Heart right ventricle (tissue), 16 donors: ENCODE measurements at places on chromosomes 7 and 10.

- no peak for DNase-seq
- no peak overlapping the region for H3K4me3 ChIP-seq
- H3K27me3 ChIP-seq, result peaks cover 3% of the 10 kb centered on the region
- no peaks in the 10 kb centered on the region for H3K36me3 ChIP-seq
- H3K27ac ChIP-seq, result no peak overlapping the region
Measured at GRCh38 chr10:86251426-86251825, 115.2 kb downstream of the GRID1 start.

- peaks cover 17% of the 10 kb centered on the region for H3K4me1 ChIP-seq
- H3K4me3 ChIP-seq, result no peak overlapping the region
- no peaks in the 10 kb centered on the region for H3K27me3 ChIP-seq
Measured at GRCh38 chr10:69051710-69052487, 36.0 kb upstream of the SRGN start.

- no peaks in the 10 kb centered on the region for H3K36me3 ChIP-seq
- H3K27ac ChIP-seq, result no peak overlapping the region
- DNase-seq, result no peak
Measured at GRCh38 chr7:129898007-129898406, 54.8 kb downstream of the UBE2H start.

GRCh38 chr7:128890306-128891109 is 20.0 kb downstream of the KCP start:
- no peaks in the 10 kb centered on the region for H3K36me3 ChIP-seq
- no peak for DNase-seq
- peaks cover 13% of the 10 kb centered on the region for H3K27me3 ChIP-seq
- H3K27ac ChIP-seq, result no peak overlapping the region
- H3K4me1 ChIP-seq, result peaks cover 4% of the 10 kb centered on the region

- no peaks in the 10 kb centered on the region for H3K36me3 ChIP-seq
- H3K4me1 ChIP-seq, result peaks cover 21% of the 10 kb centered on the region
- no peak for DNase-seq
- no peaks in the 10 kb centered on the region for H3K27me3 ChIP-seq
- no peak overlapping the region for H3K27ac ChIP-seq
Measured at GRCh38 chr7:22851145-22851544, 28.5 kb upstream of the TOMM7 start.

- H3K27ac ChIP-seq, result no peak overlapping the region
Measured at GRCh38 chr7:118304100-118304499, 79.6 kb downstream of the ANKRD7 start.

DNA sequence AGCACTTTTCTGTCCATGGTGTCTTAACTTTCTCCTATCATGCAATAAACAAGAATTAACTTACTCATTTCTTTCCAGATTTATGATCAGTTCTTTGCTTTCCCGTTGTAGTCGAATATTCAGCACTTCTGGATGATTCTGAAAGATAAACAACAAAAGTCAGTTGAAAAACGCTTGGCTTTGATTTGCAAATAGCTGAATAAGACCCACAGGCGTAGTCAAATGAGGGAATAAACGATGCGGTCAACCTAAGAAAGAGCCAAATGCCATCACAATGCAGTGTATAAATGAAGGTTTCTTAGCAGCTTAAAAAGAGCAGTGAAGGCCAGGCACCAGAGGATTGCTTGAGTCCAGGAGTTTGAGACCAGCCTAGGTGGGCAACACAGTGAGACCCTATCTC is 109.4 kb downstream of the ADAM12 start:
- H3K27me3 ChIP-seq, result no peaks in the 10 kb centered on the region
- no peak for DNase-seq
- H3K4me1 ChIP-seq, result no peaks in the 10 kb centered on the region

DNA sequence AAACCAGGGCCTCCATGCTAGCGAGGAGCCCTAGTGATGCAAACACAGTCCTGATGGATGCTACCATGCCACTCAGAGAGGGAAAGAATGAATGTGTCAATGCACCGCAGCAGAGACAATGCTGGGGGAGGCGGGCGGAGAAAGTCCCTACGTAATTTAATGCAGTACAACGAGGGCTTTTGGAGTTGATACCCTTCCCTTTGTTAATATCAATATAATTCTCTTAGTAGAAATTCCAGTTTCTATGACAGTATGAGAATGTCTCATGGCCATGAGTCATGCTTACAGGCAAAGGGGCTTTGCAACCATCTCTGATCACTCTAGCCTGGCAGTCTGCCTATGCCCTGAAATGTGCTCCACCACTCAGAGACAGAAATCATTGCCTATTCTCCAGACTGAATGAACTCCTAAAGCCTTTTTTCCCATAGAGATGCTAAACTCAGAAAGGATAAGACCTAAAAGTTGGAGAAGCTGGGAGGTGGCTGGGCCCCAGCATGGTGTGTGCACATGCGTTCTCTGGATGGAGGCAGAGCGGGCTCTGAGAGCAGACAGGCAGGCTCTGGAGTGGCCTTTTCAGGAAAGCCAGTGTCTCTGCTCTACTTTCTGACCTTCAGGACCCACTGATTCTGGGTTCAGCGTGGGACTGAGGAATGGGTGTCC is 20.3 kb upstream of the GIMAP2 start:
- H3K4me3 ChIP-seq, result no peak overlapping the region
- H3K36me3 ChIP-seq, result no peaks in the 10 kb centered on the region
- no peaks in the 10 kb centered on the region for H3K27me3 ChIP-seq
- no peaks in the 10 kb centered on the region for H3K4me1 ChIP-seq
- DNase-seq, result no peak

DNA sequence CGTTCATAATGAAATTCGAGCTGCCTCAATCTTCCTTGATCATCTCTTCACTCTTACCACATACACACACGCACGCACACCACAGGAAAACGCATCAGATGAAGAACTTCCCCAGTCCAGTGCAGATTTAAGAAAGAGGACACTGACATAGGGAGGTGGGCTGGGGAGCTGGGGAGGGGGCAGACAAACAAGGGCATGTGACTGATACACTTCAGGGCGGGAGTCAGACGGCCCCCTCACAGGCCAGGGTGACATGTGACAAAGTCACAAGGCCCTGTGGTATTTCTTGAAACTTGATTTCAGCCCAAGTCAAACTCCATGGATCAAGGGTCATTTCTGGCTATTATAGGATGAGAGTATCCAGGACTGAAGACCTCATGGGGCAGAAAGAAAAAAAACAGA is 82.6 kb downstream of the KCNMA1 start:
- no peaks in the 10 kb centered on the region for H3K36me3 ChIP-seq
- DNase-seq, result no peak
- no peaks in the 10 kb centered on the region for H3K4me1 ChIP-seq
- H3K4me3 ChIP-seq, result no peak overlapping the region

DNA sequence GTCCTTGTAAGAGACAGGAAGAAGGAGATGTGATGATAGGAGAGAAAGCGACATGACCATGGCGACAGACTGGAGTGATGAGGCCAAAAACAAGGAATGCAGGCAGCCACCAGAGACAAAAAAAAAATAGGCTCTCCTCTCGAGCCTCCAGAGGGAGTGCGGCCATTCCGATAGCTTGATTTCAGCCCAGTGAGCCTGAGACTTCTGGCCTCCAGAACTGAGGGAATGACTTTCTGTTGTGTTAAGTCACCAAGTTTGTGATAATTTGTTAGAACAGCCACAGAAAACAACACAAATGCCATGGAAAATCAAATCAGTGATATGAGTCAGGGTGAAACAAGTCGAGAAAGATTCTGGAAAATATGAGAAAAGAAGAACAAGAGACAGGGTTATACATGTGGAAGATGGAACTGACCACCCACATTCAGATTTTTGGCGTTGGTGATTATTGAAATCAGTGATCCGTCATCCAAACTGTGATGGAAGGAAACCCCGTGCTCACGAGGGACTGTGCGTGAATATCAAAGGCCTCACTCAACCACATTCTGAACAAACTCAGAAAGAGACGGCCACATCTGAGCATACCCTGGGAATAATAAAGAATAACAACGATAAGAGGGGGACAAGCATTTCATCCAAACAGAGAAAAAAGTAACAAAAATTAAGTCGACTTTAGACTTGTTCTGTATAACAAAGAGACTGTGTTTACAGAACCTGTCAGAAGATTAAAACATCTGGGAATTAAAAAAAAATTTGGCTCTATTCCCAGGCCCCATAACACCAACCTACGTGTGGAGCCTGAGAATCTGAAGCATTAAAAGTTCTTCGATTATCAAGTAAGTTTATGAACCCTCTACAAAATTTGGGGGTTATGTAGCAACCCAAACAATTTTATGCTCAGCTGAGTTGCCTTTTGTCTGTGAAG is 72.1 kb downstream of the EEPD1 start:
- no peaks in the 10 kb centered on the region for H3K36me3 ChIP-seq
- no peak for DNase-seq
- H3K4me1 ChIP-seq, result peaks cover 4% of the 10 kb centered on the region

DNA sequence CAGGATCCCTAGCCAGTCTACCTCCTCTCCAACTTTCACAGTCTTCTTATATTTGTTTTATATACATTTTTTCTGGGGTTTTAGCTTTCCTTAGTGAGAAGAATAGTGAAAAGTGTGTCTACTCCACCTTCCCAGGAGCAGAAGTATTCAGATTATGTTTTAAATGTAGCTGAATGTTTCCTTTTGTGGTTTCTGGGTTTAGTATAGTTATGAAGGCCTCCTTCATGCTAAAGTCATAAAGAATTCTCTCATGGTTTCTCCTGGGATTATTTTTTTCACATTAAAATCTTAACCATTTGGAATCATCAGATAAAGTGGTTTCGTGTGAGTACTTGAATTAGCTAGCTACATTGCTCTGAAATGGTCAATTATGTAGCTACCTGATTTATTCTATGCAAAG is 50.9 kb downstream of the ANKMY2 start:
- H3K36me3 ChIP-seq, result no peaks in the 10 kb centered on the region
- no peaks in the 10 kb centered on the region for H3K4me1 ChIP-seq
- H3K27me3 ChIP-seq, result no peaks in the 10 kb centered on the region
- no peak overlapping the region for H3K4me3 ChIP-seq

DNA sequence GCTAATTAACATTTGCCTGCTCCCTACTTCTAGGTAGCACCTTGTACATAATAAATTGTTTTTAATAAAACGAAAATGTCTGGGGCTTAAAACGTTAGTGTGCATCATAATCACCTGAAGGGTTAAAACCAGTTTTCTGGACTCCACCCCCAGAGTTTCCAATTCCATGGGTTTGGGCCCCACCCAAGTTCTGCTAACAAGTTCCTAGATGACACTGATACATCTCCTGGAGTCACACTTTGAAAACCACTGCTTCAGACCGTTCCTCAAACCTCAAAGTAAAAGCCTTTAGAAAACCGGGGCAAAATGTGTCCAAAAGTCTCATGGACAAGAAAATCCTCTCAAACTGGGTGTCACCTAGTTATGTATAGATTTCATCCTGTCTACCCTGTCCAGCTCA is 9.3 kb downstream of the OSBPL3 start:
- no peak overlapping the region for H3K27ac ChIP-seq
- H3K27me3 ChIP-seq, result no peaks in the 10 kb centered on the region
- no peak overlapping the region for H3K4me3 ChIP-seq
- no peaks in the 10 kb centered on the region for H3K36me3 ChIP-seq

DNA sequence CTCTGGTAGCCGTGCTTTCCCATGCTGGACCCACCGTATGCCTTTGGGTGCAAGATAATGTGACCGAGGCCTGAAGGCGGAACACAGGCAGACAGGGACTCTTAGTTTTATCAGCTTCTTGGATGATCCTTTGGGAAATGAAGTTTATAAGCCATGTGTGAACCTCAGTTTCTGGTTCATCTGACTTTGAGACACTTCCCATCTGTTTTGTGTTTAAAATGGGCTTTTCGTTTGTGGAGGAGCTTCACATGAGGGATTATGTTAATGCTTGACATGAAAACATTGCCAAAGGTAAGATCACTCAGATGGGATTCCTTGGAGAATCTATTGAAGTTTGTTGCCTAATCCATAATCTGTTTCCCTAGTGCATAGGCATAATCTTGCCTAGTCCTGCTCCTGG is 249.8 kb upstream of the LYZL1 start:
- no peaks in the 10 kb centered on the region for H3K36me3 ChIP-seq
- no peak for DNase-seq
- H3K27ac ChIP-seq, result no peak overlapping the region
- no peak overlapping the region for H3K4me3 ChIP-seq

GRCh38 chr7:7554649-7555575 is 11.8 kb upstream of the MIOS start:
- H3K4me1 ChIP-seq, result no peaks in the 10 kb centered on the region
- H3K27ac ChIP-seq, result no peak overlapping the region
- no peak for DNase-seq
- no peak overlapping the region for H3K4me3 ChIP-seq

GRCh38 chr10:78250313-78251015 is 216.8 kb downstream of the RPS24 start:
- no peak for DNase-seq
- no peaks in the 10 kb centered on the region for H3K27me3 ChIP-seq
- no peaks in the 10 kb centered on the region for H3K36me3 ChIP-seq

- peaks cover 47% of the 10 kb centered on the region for H3K4me1 ChIP-seq
- no peak overlapping the region for H3K27ac ChIP-seq
- no peak overlapping the region for H3K4me3 ChIP-seq
Measured at GRCh38 chr10:110804376-110804775, 67.4 kb upstream of the PDCD4 start.
